T follicular helper cell (primary cell): ENCODE measurements at places on chromosomes 1 and 21.

- no peak for DNase-seq
Observed at GRCh38 chr1:57772580-57773195, 348.8 kb upstream of the DAB1 start.

DNA sequence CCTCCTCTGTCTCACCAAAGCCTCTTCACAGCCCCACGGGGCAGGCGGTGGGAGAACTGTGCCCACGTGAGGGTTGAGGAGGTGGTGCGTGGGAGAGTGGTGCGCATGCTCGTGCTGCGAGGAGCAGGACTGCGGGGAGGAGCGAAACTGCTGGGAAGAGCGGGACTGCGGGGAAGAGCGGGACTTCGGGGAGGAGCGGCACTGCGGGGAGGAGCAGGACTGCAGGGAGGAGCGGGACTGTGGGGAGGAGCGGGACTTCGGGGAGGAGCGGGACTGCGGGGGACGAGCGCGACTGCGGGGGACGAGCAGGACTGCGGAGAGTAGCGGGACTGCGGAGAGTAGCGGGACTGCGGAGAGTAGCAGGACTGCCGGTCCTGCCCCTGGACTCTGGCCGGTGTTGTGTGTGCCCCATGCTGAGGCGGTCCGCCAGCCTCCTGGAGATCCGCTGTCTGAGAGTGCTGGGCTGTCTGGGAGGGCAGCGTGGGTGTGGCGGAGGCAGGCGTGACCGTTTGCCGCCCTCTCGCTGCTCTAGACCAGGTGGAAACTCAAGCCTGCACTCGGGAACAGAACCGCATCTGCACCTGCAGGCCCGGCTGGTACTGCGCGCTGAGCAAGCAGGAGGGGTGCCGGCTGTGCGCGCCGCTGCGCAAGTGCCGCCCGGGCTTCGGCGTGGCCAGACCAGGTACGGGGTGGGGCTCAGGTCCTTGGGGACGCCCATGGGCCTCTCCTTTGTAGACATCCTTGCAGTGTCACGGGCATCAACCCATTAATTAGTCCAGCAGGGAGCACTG is 24.6 kb downstream of the TNFRSF1B start:
- DNase-seq = no peak

DNA sequence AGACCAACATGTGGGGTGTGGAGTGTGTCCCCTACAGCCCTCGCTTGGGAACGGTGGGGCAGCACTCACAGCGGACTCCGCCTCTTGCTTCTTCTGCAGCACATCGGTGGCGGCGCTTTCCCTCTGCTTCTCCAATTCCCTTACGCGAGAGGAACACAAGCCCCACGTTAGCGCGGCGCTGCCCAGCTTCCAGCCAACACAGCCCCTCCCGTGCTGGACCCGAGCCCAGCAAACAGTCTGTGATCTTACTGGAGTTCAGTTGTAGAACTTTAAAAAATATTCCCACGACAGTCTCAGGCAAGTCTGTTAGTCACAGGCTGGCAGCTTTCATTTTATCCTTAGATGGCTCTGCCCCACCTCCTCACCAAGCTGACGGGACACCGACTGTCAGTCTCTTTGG is 13.6 kb downstream of the THAP3 start:
- DNase-seq = no peak

DNA sequence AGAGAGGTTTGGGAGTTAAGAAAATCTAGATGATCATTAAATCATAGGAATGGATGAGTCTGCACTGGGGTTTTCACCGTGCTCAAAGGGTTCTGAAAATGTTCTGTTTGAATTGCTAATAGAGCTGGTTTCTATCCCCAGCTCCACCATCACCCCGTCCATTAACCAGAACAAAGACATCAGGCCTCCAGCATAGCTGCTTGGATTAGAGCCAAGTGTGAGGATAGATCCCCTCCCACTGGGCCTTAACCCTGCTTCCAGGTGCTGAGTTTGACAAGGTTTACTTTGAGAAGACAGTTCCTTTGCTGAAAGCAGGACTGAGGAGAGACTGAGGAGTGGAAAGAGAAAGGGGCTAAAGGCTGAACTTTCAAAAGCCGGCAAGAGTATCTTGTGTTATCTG is 48.3 kb downstream of the MPZL1 start:
- no peak for DNase-seq

GRCh38 chr1:29237129-29237821 is 953 bp downstream of the PTPRU start:
- no peak for DNase-seq

DNA sequence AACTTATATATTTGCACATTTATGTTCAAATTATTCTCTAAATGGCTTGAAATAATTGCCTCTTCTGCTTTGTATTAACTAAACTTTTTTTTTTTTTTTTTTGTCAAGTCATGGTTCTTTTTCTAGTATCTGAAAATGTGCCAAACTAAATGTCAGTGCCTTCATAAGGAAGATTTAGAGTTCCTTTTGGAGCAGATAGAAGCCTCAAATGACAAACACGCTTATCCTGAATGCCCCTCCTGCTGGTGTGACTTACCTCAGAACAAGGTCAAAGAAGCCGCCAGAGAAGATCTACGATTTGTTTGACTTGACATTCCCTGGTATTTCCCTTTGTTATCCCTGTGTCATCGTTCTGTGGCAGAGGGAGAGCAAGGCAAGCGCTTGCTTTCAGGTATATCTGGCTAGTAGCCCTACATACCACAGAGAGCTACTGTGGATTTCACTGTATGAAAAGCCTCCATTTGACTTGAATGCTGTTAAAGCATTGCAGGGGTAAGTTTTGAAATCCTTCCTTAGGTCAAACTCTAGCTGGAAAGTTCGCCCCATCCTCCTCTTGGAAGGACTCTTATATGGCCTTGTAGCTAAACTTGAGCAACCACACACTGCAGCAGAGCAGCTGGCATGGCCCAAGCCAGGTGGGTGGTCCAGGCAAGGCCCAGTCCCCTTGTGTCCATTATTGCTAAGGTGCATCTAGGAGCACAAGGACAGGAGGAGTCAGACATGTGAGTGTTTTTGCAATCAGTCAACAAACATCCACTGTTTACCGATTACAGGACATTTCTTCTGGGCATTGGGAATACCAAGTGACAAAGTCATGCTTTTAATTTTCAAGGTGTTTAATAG is 285.4 kb upstream of the USP25 start:
- no peak for DNase-seq

GRCh38 chr1:20526267-20526666 is 18.3 kb upstream of the MUL1 start:
- DNase-seq = no peak

DNA sequence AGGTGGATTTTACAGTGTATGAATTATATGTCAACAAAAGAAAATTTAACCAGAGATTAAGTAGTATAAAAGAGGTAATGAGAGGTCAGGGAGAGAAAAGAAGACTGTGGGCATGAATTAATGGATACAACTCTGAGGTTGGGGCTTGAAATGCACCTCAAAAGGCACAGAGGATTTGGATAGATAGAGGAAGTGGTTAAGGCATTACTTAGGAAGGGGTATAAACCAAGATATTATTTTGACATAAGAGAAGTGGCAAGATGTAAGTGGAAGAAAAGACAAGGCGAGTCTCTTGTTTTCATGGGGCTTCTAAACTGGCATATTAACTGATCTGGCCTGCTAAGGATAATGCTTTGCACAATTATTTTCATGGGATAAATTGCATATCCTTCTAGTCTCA is 34.1 kb downstream of the RAP1A start:
- DNase-seq = no peak

DNA sequence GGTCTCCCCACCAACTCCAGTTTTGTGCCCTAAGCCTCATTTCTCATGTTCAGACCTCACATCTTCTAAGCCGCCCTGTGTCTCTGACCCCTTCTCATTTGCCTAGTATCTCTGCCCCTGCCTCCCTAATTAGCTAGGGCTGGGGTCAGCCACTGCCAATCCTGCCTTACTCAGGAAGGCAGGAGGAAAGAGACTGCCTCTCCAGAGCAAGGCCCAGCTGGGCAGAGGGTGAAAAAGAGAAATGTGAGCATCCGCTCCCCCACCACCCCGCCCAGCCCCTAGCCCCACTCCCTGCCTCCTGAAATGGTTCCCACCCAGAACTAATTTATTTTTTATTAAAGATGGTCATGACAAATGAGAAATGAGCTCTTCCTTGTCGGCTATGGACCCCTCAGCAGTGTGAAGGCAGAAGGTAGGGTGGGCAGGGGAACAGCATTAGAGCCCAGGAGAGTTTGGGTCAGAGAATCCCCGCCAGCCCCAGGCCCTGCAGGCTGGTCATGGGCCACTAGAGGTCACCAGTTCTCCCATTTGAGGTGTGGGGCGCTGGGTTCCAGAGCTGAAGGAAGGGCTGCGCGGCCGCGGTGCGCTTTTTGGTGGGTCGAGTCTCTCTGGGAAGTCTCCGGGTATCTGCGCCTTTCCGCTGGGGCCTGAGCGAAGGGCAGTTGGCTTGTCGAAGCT is 11.5 kb downstream of the ADAMTSL4 start:
- DNase-seq = peak; percentile 56

DNA sequence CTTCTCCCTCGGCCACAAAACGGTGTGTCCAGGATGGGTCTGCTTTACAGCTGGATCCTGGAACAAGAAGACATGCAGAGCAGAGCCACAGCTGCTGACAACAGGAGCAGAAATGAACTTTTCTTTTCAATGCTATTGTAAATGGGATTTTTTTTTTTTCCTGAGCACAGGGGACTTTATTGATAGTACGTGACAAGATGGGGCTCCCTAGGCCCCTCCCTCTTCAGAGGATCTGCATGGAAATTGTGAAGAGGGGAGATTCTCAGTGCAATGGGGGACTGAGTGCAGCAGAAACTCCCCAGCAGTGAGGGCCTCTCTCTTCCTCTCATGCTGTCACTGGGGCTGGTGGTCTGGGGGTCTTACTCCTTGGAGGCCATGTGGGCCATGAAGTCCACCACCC is 40.8 kb upstream of the CD2 start:
- no peak for DNase-seq

- DNase-seq = no peak
Observed at GRCh38 chr21:32777269-32777668, 5.7 kb upstream of the PAXBP1 start.

GRCh38 chr1:48652334-48652733 is 124.4 kb downstream of the BEND5 start:
- DNase-seq = no peak

DNA sequence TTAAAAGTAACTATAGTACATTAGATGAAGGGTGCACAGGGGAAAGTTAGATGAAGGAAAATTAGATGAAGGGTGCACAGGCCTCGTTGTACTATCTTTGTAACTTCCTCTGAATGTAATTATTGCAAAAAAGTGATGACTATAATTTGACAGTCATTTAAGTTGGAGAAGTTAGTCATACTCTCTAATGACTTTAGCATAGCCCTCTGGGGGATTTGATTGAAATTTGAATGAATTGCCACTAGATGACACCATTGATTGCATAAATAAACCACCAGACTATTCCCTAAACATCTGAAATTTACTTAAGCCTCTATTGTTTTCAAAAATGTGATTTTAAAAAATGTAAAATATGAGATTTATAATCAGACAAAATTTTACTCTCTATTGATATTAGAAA is 102.6 kb downstream of the TPR start:
- no peak for DNase-seq

DNA sequence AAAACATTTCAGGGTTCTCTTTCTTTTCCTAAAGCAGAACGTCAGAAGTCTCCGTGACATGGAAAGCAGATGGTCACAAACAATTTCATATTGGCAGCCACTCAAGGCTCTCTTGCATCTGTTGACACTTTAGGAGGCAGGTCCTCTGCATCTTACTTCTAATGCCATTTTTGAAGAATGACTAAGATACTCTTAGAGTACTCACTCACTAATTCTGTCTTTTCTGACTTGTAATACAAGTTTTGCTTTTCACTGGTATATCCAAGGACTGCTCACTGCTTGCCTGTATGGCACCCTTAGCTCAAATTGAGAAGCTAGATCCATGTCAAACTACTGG is 68.3 kb downstream of the PRRX1 start:
- no peak for DNase-seq

GRCh38 chr1:168236836-168237611 is 11.2 kb downstream of the SFT2D2 start:
- no peak for DNase-seq

DNA sequence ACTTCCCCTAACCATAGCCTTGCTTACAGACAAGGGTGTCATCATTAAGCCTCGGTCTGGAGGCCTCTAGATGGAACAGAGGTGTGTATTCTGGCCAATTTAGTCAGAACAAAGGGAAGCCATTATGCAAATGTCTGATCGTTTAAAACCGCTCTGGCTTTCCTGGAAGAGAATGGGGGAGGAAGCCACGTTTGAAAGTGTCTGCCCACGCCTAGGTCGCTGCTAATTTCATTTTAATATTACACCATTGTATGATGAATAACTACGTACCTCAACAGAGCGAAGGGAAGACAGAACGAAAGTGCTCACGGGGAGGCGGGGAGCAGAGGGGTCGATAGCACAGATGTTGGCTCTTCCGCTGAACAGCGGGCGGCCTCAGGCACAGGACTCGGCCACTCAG is 41.1 kb upstream of the CSF3R start:
- no peak for DNase-seq

GRCh38 chr1:198255784-198256183 is 99.0 kb downstream of the NEK7 start:
- no peak for DNase-seq

DNA sequence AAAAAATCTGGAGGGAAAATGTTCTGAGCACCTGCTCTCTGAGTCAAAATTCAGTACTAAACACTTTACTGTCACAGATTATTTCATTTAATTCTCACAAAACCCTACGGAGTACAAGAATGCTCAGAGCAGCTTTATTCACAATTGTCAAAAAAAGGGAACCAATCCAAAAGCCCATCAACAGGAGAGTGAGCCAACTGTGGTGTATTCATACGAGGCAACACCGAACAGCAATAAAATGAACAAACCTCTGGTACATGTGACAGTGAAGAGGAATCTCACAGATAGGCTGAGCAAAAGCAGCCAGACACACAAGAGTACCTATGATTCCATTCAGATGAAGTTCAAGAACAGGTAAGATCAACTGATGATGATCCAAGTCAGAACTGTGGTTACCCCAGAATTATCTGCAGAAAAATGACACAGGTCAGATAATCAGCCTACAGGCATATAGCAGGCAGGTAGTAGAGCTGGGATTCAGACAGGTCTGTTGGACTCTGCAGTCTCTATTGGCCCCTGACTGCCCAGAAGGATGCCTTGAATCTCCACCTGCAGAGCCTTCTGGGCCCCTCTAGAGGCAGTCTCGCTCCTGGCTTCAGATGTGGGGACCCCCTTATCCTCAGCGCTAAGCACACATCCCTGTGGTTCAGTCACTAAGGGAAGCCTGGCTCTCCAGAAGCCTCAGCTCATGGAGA is 19.2 kb downstream of the SLC9A1 start:
- no peak for DNase-seq

DNA sequence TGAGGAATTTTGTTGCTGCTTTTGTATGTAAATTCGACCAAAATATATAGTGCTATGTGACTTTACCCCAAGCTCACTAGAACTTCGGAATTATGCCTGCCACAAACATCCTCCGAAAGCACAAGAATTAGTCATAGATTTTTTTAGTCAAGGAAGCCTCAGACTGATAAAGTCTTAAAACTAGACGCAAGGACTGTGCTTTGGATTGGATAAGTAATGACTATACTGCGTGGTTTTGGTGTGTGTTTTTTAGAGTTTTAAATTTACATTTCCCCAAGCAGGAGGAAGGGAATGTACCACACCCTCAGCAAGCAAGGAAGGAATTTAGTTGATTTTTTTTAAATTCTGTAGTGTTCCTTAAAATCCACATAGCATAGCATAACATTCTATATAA is 10.3 kb downstream of the WLS start:
- no peak for DNase-seq

GRCh38 chr1:181205901-181206300 is 117.4 kb downstream of the IER5 start:
- DNase-seq = no peak

GRCh38 chr1:67792103-67792502 is 41.2 kb downstream of the GNG12 start:
- no peak for DNase-seq

GRCh38 chr1:156848461-156849150 is 10.3 kb downstream of the INSRR start:
- peak; percentile 55 for DNase-seq
